Osteoblast (primary cell): ENCODE measurements at places on chromosomes 2 and 18.

DNA sequence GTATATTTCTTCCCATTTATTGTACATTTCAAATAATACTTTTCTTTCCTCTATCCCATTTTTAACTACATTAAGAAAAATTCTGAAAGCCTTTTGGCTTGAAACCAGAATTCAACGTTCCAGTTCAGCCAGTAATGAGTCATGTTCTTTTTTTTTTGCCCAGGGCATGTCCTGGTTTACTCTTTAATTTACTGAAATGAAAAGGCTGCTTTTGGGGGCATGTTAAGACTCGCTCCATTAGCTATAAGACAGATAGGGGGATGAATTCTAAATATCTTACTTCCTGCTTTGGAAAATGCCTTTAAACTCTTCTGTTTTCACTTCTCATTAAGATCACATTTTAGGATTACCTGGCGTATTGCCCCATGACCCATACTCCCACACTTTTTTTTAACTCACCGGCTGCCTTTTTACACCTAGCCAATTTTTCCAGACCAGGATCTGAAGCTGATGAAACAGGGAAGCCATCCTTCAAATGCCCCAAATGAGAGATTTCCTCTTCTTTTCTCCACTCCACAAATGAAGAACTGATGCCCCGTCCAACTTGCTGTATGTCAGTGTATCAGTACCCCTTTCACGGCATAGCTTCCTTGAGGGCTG, 585 bp downstream of the ABCA12 start:
- H3K36me3 ChIP-seq, result no peaks in the 10 kb centered on the region
- H3K27me3 ChIP-seq, result peaks cover 5% of the 10 kb centered on the region
- no peak overlapping the region for H3K4me3 ChIP-seq
- peaks cover 17% of the 10 kb centered on the region for H3K4me1 ChIP-seq

DNA sequence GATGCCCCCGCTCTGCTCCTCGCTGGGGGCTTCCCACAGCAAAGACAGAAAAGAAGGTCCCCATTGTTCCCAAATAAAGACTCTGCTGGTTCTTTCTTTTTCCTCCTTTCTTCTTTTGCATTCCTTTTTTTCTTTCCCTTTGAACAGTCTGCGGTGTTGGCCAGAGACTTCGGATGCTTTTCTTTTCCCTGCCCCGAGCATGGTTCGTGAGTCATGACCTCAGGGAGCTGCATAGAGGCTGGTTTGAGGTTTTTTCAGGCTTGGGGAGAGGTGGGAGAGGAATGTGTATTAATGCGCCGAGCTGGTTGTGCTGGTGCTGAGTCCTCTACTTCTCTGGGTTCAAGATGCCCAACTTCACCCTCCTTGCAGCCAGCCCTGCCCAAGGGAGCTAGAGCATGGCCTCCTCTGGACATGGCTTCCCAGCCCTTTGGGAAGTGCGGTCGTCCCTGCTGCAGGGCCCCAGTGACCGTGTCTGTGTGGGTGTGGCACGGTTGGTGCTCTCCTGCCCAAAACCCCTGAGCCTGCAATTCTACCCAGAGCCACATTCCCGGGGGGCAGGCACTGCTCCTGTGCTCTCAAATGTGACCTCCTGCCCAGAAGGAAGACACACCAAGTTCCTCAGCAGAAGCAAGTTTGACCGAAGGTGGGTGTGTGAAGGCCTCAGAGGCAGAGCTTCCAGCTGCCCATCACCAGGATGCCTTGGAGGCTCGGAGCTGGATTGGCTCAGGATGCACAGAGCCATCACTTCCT, 9.0 kb upstream of the ARHGEF4 start:
- no peak overlapping the region for H3K27ac ChIP-seq
- H3K27me3 ChIP-seq, result peaks cover 3% of the 10 kb centered on the region
- H3K36me3 ChIP-seq, result no peaks in the 10 kb centered on the region
- H3K4me1 ChIP-seq, result peaks cover 9% of the 10 kb centered on the region
- DNase-seq, result peak; percentile 97

- no peaks in the 10 kb centered on the region for H3K4me1 ChIP-seq
- DNase-seq, result no peak
These were observed 6.4 kb downstream of the SH3YL1 start for GRCh38 chr2:257429-257828.

DNA sequence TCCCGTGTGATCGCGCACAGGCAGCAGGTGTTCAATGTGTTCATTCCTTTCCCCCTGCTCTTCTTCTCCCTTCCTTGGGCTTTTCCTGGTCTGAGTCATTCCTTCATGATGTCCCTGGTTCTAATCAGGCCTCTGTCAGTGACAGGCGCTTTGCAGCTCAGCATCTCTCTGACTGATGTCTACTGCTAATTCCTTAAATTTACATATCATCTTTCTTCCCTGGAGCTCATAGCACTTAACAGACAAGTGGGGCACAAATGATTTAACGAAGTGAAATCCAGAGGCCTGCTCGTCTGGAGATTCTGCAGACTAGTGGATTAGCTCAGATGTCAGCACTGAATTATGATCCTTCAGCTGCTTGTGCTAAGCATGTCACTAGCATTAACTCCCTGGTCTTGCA, 77.9 kb downstream of the NRP2 start:
- DNase-seq, result no peak
- peaks cover 44% of the 10 kb centered on the region for H3K4me1 ChIP-seq
- H3K4me3 ChIP-seq, result no peak overlapping the region
- no peaks in the 10 kb centered on the region for H3K27me3 ChIP-seq

DNA sequence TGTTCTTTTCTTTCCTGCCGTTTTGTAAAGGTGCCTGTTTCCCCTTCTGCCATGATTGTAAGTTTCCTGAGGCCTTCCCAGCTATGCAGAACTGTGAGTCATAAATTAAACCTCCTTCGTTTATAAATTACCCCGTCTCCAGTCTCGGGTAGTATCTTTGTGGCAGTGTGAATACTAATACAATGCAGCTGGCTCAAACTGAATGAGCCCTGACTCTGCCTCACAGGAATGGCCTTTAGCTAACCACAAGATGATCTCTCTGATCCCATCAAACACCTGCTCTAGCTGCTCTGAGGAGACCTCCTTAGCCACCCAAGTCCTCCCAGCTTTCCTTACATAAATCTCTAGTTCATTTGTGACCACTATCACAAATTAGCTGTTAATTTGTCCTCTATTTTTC, 41.5 kb upstream of the CAB39 start:
- H3K27me3 ChIP-seq, result no peaks in the 10 kb centered on the region
- peaks cover 11% of the 10 kb centered on the region for H3K4me1 ChIP-seq
- H3K36me3 ChIP-seq, result no peaks in the 10 kb centered on the region
- no peak for DNase-seq
- H3K27ac ChIP-seq, result no peak overlapping the region

- peaks cover 12% of the 10 kb centered on the region for H3K27me3 ChIP-seq
- H3K36me3 ChIP-seq, result no peaks in the 10 kb centered on the region
- no peaks in the 10 kb centered on the region for H3K4me1 ChIP-seq
- H3K4me3 ChIP-seq, result no peak overlapping the region
- H3K27ac ChIP-seq, result no peak overlapping the region
These were observed 9.4 kb upstream of the CD302 start for GRCh38 chr2:159807183-159808031.

DNA sequence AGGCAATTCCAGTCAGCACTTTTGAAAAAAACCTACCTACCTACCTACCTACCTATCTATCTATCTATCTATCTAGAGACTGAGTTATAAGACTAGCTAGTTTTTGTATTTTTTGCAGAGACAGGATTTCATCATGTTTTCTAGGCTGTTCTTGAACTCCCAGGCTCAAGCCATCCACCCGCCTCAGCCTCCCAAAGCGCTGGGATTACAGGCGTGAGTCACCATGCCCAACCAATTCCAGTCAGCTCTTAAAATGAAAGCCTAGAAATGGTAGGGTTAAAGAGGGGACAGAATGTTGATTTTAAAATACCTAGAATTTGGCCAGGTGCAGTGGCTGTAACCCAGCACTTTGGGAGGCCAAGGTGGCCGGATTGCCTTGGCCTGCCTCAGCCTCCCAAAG, 19.1 kb downstream of the MSH2 start:
- DNase-seq, result no peak
- no peak overlapping the region for H3K4me3 ChIP-seq
- no peaks in the 10 kb centered on the region for H3K27me3 ChIP-seq
- peaks cover 7% of the 10 kb centered on the region for H3K36me3 ChIP-seq

GRCh38 chr2:176636401-176636800, 367.2 kb downstream of the MTX2 start:
- DNase-seq, result no peak
- no peak overlapping the region for H3K27ac ChIP-seq
- H3K4me1 ChIP-seq, result peaks cover 30% of the 10 kb centered on the region
- H3K36me3 ChIP-seq, result peaks cover 5% of the 10 kb centered on the region
- peak overlapping the region; percentile 39 for H3K4me3 ChIP-seq
- no peaks in the 10 kb centered on the region for H3K27me3 ChIP-seq

GRCh38 chr18:74198453-74198852, 50.1 kb downstream of the TIMM21 start:
- H3K4me1 ChIP-seq, result no peaks in the 10 kb centered on the region
- H3K27me3 ChIP-seq, result peaks cover 10% of the 10 kb centered on the region
- no peaks in the 10 kb centered on the region for H3K36me3 ChIP-seq
- H3K4me3 ChIP-seq, result no peak overlapping the region
- no peak overlapping the region for H3K27ac ChIP-seq
- no peak for DNase-seq

DNA sequence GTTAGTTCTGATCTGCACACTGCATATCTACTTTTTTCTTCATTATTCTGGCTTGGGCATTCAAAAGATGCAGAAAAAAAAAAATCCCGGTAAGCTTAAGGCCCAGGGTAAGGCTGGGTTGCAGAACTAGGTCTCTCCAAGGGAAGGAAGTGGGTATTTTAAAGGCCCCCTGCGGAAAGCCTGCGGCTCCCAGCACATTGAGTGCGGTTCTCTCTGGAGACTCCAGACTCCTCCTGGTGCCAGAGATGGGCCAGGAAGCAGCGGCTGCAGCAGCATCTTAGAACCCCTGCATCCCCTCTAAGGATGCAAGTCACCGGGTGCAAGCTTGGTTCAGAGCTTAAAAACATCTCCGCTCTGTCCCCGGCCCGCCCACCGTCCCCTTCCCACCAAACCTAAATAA, 49.5 kb downstream of the TGIF1 start:
- H3K27me3 ChIP-seq, result no peaks in the 10 kb centered on the region
- H3K4me1 ChIP-seq, result peaks cover 10% of the 10 kb centered on the region
- no peak overlapping the region for H3K27ac ChIP-seq
- H3K4me3 ChIP-seq, result peak overlapping the region; percentile 61
- H3K36me3 ChIP-seq, result no peaks in the 10 kb centered on the region

DNA sequence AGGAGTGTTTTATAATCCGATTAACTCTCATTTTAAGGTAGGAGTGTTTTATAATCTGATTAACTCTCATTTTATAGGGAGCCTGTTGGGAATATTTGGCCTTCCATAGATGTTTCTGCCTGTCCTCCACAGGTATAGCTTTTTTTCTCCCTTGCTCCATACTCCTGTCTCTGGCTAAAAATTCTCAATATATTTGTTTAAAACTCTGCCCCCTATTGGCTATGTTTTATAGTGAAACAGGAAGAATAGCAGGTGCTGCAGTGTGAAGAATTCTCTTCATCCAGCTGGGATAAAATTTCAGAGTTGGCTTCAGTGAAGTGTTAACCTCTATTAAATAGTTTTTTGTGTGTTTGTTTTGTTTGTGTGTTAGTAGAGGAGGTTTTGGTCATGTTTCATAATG, 1046.0 kb upstream of the TMEFF2 start:
- no peak overlapping the region for H3K27ac ChIP-seq
- H3K4me3 ChIP-seq, result no peak overlapping the region
- no peaks in the 10 kb centered on the region for H3K27me3 ChIP-seq
- no peak for DNase-seq
- H3K4me1 ChIP-seq, result no peaks in the 10 kb centered on the region

GRCh38 chr18:23689031-23689615, at the start of gene LAMA3:
Gene LAMA3, plus strand, starts transcription at chr18:23689453. Its CDS starts 231 bp downstream, at chr18:23689684.
- H3K27me3 ChIP-seq, result peaks cover 9% of the 10 kb centered on the region
- H3K36me3 ChIP-seq, result no peaks in the 10 kb centered on the region
- peaks cover 18% of the 10 kb centered on the region for H3K4me1 ChIP-seq
- no peak within 1 kb of the TSS for H3K27ac ChIP-seq
- peak within 1 kb of the TSS; percentile 77 for H3K4me3 ChIP-seq
- DNase-seq, result peak; percentile 88
